ENCODE measurements at places on chromosomes 2 and 18.

DNA sequence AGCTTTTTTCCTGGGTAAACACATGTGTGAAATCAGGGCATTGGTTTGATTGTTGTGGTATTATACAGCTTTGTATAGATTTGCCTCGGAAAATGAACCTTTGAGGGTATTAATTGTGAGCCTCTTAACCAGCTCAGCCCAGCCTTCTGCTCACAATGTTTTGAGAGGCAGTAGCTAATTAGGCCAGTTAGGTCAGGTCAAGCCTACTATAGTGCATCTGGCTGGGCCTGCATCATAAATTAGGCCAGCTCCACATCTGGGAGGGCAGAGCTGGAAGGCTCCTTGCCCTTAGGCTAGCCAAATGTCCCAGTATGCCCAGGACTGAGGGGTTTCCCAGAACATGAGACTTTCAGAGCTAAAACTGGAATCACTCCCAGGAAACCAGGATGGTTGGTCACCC lies 43.0 kb downstream of the LRATD1 start:
- DNase-seq: no peak

GRCh38 chr2:119224391-119225104 lies 914 bp downstream of the STEAP3 start:
- no peak for DNase-seq

GRCh38 chr2:168758970-168759820 lies 43.2 kb upstream of the NOSTRIN start:
- DNase-seq: no peak

DNA sequence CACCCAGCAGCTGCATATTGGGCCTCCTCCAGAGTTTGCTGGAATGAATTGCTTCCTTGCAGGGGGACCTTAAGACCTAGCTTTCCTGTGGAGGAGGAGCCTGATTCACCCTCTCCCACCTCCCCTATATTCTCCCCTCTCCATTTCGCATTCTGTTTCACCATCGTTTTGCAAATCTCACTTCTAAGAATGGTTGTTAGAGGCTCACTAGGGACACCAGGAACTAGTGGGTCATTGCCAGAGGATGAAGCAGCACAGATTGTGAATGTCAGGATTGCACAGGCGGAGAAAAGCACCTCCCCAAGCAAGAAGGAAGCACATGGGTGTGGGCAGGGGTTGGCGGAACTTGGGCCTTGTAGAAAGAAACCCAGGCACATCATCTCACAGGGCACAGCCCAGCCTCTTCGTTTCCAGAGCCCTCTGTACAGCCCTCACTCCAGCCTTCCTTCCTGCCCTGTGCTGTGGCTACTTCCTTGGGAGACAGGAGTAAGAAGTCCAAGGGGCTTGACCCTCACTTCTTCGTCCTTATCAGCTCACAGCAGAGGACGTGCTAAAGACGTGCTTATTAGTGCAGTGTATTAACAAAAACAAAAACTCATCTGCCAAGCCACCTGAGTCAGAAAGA lies 63.4 kb downstream of the TACR1 start:
- DNase-seq: no peak

GRCh38 chr2:209383212-209383611 lies 40.6 kb upstream of the MAP2 start:
- DNase-seq: no peak

GRCh38 chr2:52976143-52976949 lies 791.3 kb upstream of the CHAC2 start:
- DNase-seq: no peak

- DNase-seq: no peak
Observed at GRCh38 chr2:149562324-149562723, 25.3 kb downstream of the MMADHC start.

- no peak for DNase-seq
Observed at GRCh38 chr2:148021886-148022285, 995 bp downstream of the MBD5 start.

DNA sequence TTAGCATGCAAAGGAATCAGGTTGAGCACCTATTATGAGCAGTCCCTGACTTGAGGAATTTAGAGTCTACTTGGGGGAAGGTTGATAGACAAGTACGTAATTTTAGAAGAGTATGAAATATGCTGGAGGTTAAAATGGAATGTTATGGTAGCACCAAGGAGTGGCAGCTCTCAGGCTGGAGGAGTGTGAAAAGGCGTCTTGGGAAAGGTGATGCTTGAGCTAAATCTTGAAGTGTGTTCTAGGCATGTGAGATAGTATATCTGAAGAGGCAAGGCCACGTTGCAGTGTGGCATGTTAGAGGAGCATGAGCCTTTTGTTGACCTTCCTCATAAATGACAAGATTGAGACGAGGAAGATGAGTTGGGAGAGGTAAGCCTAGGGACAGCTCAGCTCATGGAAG lies 39.3 kb downstream of the ADAM23 start:
- DNase-seq: no peak

- no peak for DNase-seq
Observed at GRCh38 chr18:9209279-9209678, 72.7 kb downstream of the ANKRD12 start.

DNA sequence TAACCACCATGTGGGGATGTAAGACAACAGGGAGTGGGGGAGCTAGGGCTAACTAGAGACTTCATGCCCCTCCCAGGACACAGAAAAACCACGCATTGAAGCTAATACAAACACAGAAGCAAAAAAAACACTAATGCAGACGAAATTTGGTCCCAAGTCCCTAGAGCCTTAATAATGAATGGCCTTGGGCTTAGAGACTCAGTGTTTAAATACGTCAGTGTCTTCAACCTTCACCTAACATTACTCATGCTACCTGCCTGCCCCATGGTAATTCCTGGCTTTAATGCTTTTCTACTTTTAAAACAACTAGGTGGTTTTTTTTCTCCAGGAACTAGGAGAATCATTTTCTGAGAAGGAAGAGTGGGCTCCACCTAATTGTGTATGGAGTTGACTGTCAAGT lies 64.1 kb upstream of the ITSN2 start:
- DNase-seq: no peak

DNA sequence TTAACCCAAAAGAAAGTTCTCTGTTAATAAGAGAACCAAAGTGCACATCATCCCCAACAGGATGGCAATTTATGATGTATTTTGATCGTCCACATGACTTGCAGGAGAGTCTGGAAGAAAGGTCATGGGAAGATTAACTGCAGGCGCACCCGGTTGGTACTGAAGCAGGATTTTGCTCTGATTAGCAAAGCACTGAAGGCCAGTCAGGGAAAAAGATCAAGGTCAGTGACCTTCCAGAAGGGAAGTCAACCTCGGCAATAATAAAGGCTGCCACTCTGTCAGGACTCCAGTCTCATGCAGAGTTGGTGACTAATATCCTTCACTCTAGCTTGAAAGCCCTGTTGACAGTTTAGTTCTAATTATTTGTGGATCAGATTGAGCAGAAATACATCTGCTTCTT lies 432.7 kb upstream of the RAB12 start:
- no peak for DNase-seq

GRCh38 chr18:43534511-43534910 lies 257.2 kb upstream of the SYT4 start:
- no peak for DNase-seq

- no peak for DNase-seq
Observed at GRCh38 chr2:4674007-4674406, 970.6 kb downstream of the DCDC2C start.
